CD8-positive, alpha-beta memory T cell (primary cell): ENCODE measurements at places on chromosomes 3 and 15.

GRCh38 chr15:47670365-47670764, 46.9 kb upstream of the SEMA6D start:
- DNase-seq, result no peak

GRCh38 chr3:128617557-128618397, 32.8 kb downstream of the RPN1 start:
- DNase-seq, result peak; percentile 99

GRCh38 chr3:151219056-151219455, 16.0 kb upstream of the GPR171 start:
- DNase-seq, result no peak

- no peak for DNase-seq
Observed at GRCh38 chr15:91369823-91370222, 269.8 kb downstream of the SV2B start.

DNA sequence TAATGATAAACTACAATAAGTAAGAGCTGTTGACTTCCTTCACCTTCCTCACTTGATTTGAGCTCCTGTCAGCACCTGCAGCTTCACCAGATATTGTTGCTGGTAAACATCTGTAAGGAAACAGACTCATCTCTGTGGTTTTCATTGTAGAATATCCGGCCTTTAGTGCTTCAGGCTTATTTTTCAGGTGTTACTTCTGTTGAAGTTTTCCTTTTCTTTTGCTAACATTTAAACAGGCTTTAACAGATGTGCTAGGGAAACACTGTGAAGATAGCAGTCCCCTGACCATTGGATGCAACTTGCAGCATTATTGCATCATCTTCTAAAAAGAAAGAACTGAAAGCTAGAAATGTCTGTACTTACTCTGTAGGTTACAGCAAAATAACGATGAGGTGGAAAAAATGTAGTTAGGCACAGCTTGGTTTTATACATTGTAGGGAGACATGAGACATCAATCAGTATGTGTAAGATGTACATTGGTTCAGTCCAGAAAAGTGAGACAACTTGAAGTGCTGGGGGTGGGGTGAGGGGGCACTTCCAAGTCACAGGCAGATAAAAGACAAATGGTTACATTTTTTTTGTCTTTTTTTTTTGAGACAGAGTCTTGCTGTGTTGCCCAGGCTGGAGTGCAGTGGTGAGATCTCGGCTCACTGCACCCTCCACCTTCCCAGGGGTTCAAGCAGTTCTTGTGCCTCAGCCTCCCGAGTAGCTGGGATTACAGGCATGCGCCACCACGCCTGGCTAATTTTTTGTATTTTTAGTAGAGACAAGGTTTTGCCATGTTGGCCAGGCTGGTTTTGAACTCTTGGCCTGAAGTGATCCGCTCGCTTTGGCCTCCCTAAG, 10.2 kb downstream of the EDEM1 start:
- DNase-seq, result peak; percentile 63

- no peak for DNase-seq
Observed at GRCh38 chr3:107772016-107772415, 249.3 kb downstream of the BBX start.

GRCh38 chr3:162605651-162606204, 1109.1 kb downstream of the OTOL1 start:
- DNase-seq, result no peak

GRCh38 chr3:12175844-12176453, 17.2 kb upstream of the TIMP4 start:
- peak; percentile 6 for DNase-seq

DNA sequence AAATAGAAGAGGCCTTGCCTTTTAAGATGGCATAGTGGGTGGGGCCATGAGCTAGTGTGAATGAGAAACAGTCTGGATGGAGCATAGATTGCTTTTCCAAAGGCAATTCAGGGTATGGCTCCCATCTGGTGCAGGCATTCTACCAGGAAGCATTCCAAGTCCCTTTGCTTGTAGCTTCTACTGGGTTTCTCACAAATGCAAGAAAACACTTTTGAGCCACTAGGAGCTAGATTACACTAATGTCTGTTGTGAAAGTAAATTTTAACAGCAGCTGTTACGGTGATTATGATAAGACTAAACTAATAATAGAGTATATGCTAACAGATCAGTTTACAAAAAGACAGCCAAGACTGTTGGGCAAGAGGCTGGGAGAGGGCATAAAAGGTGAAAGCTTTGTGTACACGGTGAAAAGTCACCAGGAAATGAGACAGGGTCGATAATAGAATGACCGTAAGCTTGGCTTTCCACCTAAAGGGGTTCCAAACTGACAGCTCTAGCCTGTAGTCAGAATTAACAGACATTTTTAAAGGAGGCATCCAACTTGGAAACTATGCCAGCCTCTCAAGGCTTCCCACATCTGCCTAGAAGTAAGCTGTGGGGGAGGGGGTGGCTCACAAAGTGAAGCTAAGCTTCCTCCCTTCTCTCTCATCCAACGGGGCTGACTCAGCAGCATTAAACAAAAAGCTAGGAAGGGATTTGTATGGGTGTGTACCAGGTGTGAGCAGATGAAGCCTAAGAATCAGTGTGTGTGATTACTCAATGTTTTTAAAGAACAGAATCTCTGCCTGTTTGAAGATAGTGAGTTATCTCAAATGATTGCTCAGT, 61.1 kb upstream of the GPD1L start:
- DNase-seq, result no peak

DNA sequence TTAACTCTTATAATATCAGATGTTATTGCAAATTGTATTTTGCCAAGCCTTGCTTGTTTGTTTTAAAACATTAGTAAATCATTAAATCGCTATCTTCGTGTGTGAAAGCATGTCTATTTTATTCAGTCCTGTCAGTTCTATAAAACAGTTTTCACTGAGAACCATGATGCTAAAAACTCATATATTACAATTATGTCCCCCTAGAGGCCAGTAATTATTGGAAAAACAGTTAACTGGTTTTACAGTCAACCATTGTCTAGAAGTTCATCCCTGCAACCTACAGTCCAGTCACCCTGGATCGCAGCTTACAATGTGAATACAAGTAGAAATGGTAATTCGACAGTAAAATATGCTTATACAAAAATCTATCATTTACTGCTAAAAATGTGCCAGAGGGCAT, 311.5 kb upstream of the ROBO2 start:
- no peak for DNase-seq

GRCh38 chr3:187758318-187758955, 13.2 kb upstream of the BCL6 start:
- no peak for DNase-seq

GRCh38 chr3:111241960-111242359, 170.3 kb downstream of the NECTIN3 start:
- DNase-seq, result no peak

DNA sequence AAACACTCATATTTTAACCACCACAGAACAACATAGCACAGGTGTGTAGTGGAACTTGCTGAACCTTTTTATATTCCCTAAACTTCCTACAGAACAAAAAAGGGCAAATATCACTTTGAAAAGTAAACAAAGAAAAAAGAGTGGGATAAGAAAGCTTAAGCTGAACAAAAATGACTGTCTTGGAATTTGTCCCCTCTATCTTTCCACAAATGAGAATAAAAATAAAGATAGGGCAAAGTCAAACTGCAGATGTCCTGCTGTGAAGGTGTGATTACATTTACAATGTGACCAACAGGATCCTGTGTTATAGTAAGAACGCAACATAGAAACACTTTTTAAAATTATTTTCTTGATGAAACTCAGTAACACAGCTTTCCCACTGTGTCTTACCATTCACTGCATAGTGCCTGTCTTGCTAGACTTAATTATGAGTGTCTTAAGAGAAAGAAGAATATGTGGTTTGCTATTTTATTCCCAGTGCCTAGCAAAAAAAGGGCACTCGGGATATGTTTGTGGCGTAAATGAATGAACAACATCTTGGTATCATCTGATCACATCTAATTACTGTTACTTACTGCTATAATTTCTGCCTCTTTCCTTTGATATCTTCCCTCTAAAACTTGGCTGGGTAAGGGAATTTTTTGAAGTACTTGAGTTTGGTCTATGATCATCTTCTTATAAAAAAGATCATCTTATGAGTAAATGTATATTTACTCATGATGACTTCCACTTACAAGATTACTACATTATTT, 67.5 kb downstream of the DENND4A start:
- no peak for DNase-seq
